Renal pelvis (tissue), 12 donors: ENCODE measurements at places on chromosomes 6 and 20. TPM values are rescaled to one million over a fixed set of nuclear protein-coding genes. Genes with fewer than 3 reads are reported as not detected.

- no peak for DNase-seq
Observed at GRCh38 chr20:8842525-8842924, 226.4 kb upstream of the PLCB4 start.

- DNase-seq: no peak
Observed at GRCh38 chr20:46551522-46552381, 1.3 kb upstream of the OCSTAMP start.

GRCh38 chr20:20628314-20628713, 84.1 kb downstream of the RALGAPA2 start:
- no peak for DNase-seq

The TMEM239 gene
- polyA plus RNA-seq: not detected
